ENCODE measurements at places on chromosomes 2 and 18.

GRCh38 chr2:8575834-8576423 lies 105.9 kb upstream of the ID2 start:
- DNase-seq = no peak

GRCh38 chr2:54559006-54559445 lies 102.9 kb downstream of the SPTBN1 start:
- no peak for DNase-seq

DNA sequence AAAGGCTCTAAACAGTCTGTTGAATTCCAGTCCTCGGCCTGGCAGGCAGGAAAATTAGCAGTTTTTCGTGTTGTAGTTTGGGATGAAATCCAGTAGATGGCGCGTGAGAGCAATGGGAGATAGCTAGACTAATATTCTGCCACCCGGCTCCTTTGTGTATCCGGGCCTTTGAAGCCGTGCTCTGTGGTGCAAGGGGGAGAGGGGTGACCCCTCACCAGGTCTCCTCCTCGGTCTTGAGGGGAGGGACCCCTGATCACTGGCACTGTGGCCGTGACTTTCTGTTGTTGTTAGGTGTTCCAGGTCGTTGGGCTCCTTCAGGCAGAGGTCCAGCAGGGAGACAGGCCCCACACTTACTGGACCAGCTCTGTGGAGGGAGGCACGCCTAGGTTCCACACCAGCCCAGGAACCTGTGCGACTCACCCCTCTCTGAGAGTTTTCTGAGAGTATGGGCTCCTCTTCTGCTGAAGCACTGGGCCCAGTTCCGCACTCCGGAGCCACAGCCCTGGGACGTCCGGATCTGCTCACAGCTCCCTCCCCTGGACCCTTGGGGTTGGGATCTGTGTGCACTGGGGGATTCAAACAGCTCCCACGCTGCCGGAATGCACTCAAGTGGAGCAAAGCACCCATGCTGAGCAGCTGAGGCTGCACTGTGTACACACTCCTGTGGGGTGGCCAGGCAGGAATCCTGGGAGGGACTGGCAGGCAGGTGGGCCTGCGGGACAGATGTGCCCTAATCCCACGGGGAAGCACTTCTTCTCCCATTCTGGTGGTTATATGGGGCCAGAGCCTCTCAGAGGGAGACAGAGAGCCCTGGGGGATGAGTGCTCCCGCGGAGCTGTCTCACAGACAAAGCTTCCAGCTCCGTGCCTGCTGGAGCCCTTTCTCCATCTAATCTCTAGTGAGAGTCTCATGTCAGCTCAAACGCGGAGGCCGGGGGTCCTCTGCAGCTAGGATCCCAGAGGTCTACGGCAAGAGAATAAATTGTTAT lies 8.8 kb downstream of the GKN2 start:
- peak; percentile 65 for DNase-seq

DNA sequence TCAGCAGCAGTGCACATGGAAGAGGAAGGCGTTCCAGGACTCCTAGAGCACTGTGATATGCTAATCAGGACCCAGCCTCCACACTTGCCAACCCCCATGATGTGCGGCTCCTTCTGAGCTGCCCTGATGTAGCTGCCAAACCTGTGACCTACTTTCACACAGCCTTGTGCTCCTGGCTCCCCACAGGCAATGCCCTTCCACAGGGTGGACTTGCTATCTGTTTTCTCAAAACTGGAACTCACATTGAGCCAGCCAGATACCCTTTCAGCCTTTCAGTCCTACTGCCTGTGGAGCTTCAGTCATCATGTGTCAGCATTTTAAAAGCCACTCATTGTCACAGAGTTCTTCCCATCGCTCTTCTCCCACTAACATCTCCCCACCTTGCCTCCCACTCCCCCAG lies 181.6 kb downstream of the AFF3 start:
- no peak for DNase-seq

DNA sequence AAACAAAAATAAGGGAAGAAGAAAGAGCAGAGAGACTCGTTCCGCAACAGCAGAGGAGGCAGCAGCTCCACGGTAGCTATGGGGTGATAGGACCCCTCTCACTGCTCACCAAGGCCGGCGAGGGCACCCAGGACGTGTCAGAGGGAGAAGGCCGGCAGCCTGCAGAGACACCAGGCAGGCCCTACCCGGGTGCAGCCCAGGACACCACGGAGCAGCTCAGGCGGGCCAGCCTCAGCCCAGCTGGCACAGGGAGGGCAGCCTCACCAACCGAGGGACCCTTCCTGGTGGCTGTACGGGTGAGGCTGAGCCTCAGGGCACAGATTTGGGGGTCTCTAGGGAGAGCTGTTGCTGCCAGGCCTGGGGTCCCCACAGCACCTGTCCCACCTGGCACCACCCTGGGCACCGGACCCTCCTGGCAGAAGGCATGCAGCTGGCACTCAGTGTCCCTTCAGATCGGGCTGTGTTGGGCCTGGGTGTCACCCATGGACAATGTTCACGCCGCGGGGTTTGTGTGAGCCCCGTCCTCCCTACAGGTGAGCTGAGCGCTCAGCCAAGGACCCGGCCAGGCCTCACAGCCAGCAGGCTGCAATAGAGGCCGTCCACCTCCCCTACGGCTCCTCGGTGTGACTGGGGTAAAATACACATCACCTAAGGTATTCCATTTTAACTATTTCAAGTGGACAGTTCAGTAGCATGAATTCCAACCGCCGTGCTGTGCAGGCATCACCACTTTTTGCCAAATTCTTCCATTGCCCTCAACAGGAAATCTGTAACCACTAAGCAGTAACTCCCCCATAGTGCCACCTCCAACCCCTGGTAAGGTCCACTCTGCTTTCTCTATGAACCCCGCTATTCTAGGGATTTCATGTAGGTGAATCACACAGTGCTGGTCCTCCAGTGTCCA lies 21.6 kb downstream of the KCNG2 start:
- DNase-seq = no peak

DNA sequence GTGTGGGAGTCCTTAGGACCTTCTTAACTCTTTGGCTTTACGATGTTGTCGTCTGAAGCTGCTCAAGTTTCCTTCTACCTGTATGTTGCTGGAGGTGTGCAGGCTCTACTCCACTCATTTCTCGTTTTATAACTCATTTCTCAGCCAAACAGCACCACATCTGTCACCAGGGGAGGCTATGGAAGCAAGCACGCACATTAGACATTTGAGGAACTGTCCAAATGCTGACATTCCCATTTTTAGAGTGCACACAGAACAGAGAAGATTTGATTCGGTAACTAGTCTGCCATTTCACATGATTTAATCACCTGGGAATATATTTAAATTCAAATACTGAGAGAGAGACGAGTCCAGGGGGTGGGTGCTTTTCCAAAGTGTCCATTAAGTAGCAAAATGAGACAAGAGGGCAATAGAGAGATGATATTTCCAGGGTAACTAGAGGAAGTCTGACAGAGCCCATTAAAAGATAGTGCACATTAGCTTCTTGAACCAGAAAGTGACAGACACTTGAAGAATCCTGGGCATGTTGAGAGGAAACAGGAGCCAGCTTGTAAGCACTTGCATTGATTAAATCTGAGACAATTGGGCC lies 793.3 kb downstream of the TDRD15 start:
- no peak for DNase-seq

DNA sequence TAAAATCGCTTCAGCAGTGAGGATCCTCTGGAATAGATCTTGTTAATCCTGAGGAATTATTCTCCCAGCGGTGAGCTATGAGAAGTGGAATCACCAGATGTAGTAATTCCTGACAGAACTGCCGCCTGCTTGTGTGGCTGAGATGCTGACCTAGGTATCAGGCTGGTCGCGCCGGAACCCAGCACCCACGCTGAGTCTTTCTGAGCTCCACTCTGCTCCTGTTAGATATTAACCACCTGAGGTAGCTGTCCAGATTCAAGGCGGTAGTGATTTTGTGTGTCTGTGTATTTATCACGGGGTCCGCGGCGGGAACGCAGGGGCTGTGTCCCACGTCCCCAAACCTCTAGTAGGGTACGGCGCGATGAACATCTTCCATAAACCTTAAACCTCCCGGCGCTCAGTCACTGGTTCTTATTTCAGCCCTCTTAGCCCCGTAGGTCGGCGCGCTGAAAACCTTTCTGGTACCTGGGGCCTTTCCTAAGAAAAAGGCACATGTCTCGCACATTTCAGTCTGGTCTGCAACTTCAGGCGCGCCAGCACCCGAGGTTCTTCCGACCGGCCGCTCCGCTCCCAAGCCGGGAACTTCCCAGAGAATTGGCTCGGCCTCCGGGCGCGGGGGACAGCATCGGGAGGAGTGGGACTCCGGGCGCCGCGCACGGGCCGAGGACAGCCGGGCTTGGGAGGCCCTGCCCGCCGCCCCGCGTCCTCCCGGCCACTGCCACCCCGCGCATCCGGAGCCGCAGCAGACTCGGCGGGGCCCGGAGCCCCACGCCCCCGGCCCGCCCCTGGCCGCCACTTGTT lies 542 bp upstream of the CNNM3 start:
- DNase-seq = no peak

DNA sequence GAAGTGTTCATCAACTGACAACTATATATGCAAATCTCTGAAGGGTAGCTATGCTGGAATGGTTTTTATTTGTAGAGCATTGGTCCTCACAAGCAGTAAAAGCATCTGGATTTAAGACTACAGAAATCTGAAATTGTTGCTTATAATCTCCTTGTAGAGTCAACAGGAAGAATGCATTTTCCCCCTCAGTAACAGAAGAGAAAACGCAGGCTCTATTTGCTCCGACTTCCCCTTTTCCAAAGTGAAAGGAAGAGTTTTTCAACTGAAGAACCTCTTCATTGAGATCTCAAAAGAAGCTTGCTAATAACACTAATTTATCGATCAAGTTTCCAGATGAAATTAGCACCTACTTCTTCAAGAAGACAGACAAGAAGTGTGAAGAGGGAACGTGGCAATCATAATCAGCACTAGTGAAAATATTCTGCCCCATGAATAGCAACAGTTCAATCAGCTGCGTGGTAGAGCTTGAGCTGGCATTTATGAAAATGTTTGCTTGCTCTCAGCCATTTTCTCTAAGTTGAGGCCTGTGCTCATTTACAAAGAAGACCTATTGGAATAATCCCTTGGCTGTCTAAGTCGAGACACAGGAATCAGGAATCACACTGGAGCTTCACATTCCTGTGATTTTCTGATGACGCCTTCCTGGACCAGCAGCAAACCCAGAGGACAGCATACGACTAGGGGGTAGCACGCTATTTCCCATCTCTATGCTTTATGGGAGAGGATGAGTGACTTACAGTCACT lies 43.7 kb downstream of the TGIF1 start:
- DNase-seq = no peak

DNA sequence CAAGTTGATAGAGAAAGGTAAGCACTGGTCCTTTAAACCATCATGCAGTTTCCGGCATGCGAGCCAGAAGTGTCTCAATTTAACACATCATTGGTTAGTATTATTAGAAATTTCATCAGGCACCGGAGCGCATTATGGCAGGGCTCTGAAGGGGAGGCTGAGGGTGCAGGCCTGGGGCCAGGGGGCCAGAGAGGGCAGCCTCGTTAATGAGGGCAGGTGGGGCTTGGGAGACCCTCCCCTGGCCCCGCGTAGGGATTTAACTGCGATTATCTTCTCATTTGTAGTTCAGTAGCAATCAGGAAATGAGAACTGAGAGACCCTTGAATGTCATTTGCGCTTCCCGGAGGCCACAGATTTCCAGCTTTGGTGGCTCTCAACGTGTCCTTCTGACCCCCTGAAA lies 246.4 kb downstream of the KLHL29 start:
- no peak for DNase-seq

GRCh38 chr2:88808083-88808482 lies 116.6 kb downstream of the RPIA start:
- no peak for DNase-seq

DNA sequence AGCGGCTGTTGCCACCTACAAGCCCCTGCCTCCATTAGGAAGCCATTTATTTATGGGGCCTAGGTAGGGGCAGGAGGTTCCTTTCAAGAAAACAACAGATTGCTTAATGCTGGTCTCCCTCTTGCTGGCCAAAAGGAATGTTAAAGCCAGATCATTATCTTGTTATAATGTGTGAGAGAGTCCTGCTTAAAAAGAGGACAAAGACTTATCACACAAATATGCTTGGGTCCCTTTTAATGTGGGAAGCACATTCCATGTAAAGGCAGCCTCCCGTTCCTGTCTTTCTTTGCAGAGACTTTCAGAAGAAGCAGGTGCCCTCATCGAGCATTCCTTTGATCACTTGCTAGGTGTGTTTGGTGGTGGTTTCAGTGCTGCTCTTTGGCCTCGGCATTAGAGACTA lies 76.4 kb downstream of the AGAP1 start:
- DNase-seq = no peak

- no peak for DNase-seq
Observed at GRCh38 chr2:198973181-198973580, 484.6 kb downstream of the SATB2 start.

DNA sequence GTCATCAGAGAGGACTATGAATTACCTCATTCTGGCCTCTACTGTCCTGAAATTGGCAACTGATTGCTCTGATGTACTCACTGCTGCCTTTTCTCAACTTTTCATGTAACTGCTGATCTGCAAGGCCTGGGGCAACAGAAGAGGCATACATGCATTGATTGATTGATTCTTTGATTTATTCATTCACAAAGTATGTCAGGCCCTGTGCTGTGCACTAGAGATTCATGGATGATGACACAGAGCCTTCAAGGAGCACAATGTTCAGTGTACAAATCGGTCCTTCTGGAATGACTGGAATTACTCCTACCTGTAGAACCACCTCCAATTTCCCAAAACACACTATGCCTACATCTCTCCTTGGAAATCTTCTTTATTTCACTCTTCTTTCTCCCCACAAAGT lies 111.3 kb downstream of the LRATD1 start:
- no peak for DNase-seq
